Right ventricle myocardium inferior (tissue), 1 donor: ENCODE measurements at places on chromosomes 4 and X. TPM values are rescaled to one million over a fixed set of nuclear protein-coding genes. Genes with fewer than 3 reads are reported as not detected.

GRCh38 chr4:118221227-118221800 is 131.5 kb downstream of the PRSS12 start:
- no peak for DNase-seq

DNA sequence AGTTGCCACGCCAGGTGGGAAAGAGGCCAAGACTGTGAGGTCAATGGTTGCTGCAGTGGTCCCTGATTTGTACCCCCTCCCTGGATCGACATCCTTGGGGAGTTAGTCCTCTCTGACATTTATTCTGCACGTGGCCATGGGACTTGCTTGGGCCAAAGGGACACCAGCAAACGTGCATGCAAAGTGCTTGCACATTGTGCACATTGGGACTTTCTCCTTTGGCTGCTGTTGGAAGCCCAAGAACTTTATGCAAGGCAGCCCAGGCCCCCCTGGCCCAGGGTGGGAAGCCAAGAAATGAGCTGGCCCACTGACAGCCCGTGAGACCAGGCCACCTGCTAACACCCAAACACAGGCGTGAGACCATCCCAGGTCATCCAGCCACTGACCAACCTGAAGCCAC is 38.1 kb downstream of the SLC2A9 start:
- no peak for DNase-seq

DNA sequence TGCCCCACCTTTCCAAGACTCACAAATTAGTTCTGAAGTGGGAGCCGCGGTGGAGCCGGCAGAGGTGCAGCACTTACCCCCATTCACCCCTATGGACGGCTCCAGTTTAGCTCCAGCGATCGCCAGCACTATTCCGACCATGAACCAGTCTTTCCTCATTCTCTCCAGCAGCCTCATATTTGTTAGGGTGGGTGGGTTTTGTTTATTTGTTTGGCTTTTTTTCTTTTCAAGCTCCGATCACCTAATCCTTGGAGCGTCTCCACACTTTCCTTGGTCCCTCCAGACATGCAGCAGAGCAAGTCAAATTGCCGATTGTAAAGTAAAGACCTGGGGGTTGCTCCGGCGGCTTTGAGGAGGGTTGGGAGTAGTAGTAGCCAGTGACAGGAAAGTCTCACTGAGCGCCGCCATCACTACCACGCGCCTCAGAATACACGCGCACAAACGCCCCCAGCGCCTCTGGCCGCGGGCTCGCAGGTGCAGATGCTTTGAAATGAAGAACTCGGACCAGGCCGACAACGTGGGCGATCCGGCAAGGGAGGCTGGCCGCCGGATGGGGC is at the start of gene SLC10A7:
TSS of gene SLC10A7 (minus strand) at position 400 of the 557 bp plus-strand sequence. CDS start at position 177, 223 bp downstream.
- peak; percentile 89 for DNase-seq

DNA sequence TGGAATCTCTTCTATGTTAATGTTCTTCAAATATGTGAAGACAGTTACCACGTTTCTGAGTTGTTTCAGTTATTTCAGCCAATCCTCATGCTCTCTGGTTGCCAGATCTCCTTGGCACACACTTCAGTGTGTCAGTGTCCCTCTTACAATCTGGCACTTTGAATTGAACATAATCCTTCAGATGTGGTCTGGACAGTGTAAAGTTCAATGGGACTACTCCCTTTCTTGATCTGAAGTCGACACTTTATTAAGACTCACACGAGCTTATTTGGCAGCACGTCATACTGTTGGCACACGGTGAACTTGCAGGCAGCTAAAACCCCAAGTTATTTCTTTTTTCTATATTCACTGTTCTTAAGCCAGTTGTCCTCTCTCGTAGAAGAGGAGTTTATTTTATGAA is 28.2 kb downstream of the ARSJ start:
- no peak for DNase-seq

DNA sequence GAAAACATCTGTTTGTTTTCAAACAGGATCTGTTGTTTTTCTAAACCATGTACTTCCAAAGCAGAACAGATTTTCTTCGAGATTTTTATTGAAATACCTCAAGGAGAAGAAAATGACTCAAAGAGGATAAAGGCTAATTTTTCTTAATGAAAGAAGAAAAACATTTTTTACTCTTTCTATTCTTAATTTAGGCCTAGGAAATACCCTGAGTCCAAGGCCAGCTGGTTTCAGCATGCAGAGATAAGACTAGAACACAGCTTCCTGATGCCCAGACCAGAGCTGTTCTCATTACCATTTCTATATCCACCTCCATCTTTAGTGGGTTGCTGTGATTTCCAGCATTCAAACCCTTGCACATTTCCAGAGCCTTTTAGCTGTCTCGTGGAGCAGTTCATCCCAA is 18.3 kb downstream of the GAB1 start:
- no peak for DNase-seq

- no peak for DNase-seq
Measured at GRCh38 chrX:68867458-68868112, 38.8 kb downstream of the EFNB1 start.

GRCh38 chr4:80069837-80070731 is 2.9 kb downstream of the ANTXR2 start:
- DNase-seq, result no peak

DNA sequence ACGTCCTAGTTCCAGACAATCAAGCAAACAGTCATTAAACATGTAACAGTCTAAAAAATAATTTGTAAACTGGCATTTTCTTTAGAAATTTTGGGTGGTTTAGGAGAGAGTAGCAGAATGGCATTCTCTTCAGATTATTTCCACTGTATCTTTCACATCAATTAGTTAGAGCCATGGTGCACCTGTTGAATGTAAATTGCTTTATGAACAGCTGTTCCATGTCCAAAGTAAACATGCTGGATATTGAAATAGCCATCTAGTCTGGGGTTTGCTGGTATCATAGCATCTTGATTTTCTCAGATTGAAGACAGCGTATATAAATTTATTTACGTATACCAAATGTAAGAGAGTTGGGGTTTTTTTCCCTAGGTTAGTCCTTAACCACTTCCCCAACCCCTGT is 143.6 kb downstream of the RCHY1 start:
- DNase-seq, result no peak

- DNase-seq, result no peak
Measured at GRCh38 chr4:74205046-74205445, 47.1 kb downstream of the MTHFD2L start.

DNA sequence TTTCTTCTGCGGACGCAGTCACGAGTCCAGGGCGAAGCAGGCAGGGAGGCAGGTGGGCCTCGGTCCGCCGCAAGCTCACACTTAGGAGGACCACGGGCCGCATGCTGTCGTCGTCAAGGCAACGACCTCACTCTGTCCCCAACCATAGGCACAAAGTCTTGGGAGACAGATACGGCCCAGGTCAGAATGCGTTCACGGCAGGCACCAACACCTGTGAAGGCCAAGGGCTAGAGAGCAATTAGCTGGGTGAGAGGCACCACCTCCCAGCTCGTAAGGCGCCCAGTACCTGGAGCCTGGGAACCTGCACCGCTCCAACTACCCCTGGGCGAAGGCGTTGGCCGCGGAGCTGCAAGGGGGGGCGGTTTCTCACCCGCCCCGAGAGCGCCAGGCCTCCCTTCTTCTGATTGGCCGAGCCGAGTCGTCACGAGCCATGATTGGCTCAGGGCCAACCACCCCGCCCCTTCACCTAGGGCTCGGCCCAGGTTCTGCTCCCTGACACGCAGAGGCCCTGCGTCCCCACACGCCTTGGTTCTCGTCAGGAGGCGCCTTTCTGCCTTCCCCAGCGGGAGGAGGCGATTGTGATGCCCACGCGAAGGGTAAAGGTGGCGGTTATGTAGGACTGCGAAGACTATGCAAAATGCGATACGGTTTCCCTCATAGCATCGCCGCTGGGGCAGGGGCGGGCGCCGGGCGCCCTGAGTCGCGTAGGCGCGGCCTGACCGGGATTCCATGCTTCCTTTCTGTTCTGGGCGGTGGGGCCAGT is at the start of gene CDKL2:
TSS of gene CDKL2 (minus strand) at position 355 of the 763 bp plus-strand sequence. CDS start 4,540 bp downstream, outside the sequence.
- peak; percentile 93 for DNase-seq

DNA sequence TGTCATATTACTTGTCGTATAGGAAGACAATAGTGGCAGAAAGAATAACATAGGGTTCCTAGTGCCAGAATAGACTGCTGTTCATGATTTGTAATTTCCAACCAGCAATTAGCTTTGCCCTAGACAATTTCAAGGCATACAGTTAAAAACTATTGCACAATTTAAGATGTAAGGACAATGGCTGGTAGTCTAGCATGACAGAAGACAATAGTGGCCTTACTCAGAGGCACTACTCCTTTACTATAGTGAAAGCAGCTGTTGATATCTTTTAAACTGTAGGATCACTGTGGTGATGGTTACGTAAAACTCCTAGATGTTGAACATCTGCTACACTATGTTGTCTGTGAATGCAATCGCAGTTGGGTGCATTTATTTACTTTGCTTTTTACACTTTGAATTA is 234.5 kb downstream of the RBMX2 start:
- DNase-seq, result no peak

- DNase-seq, result no peak
Measured at GRCh38 chr4:34469516-34469915, 1774.8 kb downstream of the ARAP2 start.

- DNase-seq, result no peak
Measured at GRCh38 chr4:27278615-27279375, 418.2 kb downstream of the STIM2 start.

DNA sequence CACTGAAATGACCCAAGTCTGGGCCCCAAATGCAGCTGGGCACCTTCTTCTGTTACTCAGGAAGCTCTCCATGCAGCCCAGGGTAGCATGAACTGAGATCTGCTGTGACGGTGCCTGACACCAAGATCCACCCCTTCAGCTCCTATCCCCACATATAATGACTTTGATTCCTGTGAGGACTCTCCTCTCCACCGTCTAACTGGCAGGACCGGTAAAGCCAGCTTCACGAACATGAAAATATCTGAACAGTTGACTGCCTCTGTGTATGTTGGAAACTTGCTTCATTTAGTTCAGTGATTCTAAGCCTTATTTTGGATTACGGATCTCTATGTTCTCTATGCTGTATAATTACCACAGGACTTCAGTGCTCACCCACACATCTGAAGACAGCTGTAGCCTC is 115.5 kb upstream of the TMEM150C start:
- DNase-seq, result no peak

- no peak for DNase-seq
Measured at GRCh38 chrX:19912-20571, 261.1 kb upstream of the PLCXD1 start.

- DNase-seq, result no peak
Measured at GRCh38 chrX:155115174-155115819, 44.0 kb downstream of the BRCC3 start.

GRCh38 chr4:8266508-8266907 is 3.0 kb upstream of the HTRA3 start:
- DNase-seq, result no peak

DNA sequence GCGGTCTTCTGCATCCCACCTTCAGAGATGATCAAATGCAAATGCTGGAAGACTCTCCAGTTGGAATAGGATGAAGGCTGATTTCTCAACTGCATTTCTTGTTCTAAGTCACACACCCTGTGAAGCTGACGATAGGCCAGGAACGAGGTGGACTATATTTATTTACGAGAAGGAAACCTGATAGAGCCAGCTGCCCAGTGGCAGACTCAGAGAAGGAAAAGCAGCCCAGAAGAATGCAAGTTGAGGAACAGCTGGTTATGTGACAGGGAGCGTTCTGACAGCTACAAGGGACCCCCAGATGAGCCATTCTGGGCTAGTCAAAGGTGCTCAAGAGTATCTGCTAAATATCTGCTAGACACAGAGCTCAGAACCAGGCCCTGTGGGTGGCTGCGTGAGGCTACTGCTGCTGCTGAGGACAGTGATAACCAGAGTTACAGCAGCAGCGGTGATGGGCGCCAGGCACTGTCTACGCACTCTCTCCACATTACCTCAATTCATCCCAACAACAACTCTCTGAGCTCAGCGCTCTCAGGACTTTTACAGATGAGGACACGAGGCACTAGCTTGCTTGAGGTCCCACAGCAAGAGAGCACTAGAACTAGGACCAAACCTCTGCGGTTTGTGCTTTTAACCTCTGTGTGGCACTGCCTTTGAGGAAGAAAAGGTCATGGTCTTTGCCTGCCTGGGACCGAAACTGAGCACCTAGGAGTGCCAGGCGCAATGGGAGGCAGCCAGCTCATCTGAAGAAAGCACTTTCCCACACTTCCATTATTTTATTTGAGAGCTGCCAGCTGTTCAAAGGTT is 69.0 kb downstream of the GATB start:
- peak; percentile 37 for DNase-seq

- no peak for DNase-seq
Measured at GRCh38 chrX:16547644-16548043, 102.3 kb upstream of the S100G start.

- no peak for DNase-seq
Measured at GRCh38 chrX:9907645-9908387, 59.3 kb upstream of the CLDN34 start.

GRCh38 chr4:7649741-7650531 is 215.2 kb upstream of the PSAPL1 start:
- DNase-seq, result no peak

- DNase-seq, result no peak
Measured at GRCh38 chr4:141430686-141431085, 205.7 kb upstream of the IL15 start.

GRCh38 chr4:53592686-53593501 is 1.6 kb upstream of the LNX1 start:
- no peak for DNase-seq

DNA sequence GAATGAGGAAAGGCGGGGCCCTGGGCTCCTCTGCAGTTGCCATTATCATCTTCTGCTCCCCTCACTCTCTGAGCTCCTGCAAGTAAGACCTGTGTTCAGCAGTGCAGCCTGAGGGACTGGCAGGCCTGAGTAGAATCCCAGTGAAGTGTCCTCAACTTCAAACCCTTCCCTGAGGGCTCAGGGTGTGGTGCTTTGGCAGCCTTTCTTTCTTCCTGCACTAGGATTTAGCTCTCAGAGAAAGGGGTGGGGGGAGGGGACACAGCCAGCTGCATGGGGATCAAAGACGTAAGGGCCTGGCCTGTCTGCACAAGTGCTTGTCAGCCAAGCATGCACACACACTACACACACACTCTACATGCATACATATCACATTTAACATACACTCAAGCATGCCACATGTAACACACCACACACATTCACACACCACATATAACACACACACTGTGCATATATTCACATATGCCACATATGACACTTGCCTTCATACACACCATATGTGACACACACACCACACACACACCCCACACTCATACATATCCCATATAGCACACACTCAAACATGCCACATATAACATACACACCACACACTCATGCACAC is 223.4 kb upstream of the RPL34 start:
- no peak for DNase-seq

Gene SMS
- 54.4 TPM for total RNA-seq

Gene CEP44
- total RNA-seq, result 9.3 TPM

Gene NPY2R
- total RNA-seq, result not detected

Gene TCEAL6
- total RNA-seq, result not detected

Gene SSR4
- 150 TPM for total RNA-seq

Gene SLC7A11
- 0.46 TPM for total RNA-seq

Gene NCAPG
- total RNA-seq, result 1.2 TPM

Gene AGTR2
- 0.16 TPM for total RNA-seq

Gene TIGD4
- not detected for total RNA-seq

Gene RBMX
- 73.5 TPM for total RNA-seq

Gene ALPK1
- 5.5 TPM for total RNA-seq

Gene SNCA
- total RNA-seq, result 3.7 TPM

Gene CXCL10
- not detected for total RNA-seq

Gene CCNI
- total RNA-seq, result 251 TPM

Gene CORIN
- 53.9 TPM for total RNA-seq

Gene ADAMTS3
- 0.24 TPM for total RNA-seq
